ENCODE measurements at places on chromosomes 2 and 18.

- no peak for DNase-seq
Measured at GRCh38 chr2:192357217-192357616, 162.5 kb upstream of the TMEFF2 start.

- DNase-seq = no peak
Measured at GRCh38 chr2:237956402-237956736, 10.4 kb upstream of the UBE2F start.

DNA sequence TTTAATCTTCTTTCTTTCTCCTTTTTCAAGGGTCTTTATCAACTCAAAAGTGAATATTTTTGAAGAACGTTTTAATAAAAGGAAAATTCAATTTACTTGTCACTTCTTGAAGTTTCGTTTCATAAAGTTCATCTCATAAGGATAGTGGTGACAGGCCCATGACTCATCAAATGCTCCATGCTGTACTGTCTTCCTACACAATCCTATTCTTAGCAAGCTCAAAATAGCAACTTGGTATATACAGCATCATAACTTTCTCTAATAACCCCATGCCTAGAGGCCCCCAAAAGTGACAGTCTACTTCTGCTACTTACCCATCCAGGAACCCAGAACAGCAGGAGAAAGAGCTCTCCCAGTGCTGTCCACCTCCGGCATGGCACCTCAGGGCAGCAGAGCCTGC is 7.7 kb downstream of the FBXO15 start:
- DNase-seq = no peak

DNA sequence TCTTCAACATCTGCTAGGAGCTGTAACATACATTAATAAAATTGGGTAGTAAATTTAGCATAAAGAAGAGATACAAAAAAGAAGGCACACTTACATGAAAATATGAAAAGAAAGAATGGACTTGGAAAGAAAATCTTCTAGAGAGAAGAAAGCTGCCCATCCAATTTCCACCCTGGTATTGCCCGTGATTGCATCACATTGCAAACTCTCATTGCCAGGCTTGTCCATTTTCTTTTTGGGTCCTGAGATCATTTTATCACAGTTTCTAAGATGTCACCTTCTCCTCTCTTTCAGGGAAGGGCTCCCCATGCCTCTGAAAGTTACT is 321.5 kb downstream of the RND3 start:
- no peak for DNase-seq

GRCh38 chr18:67428158-67428557 is 88.4 kb downstream of the DSEL start:
- no peak for DNase-seq

DNA sequence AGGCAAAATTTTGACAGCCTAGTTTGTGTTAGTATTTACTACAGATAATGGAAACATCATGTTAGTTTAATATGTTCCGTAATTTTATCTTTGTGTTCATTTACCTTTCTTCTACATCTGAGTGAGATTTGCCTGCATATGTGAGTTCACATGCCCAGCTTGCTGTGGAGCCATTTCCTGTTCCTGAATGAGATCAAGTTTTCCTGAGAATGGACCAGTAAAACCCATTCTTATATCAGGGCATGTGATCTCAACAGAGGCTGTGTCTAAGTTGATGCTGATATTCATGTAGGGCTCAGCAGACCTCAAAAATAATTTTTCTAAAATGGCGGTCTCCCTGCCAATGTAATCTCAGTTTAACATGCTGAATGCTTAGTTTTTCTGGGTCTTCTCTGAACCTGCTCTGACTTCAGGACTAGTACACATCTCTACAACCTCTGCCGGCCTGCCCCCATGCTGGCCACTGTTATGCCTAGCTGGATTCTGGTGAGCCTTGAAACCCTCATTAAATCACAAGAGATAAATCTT is 1.0 kb downstream of the IL1A start:
- DNase-seq = no peak

DNA sequence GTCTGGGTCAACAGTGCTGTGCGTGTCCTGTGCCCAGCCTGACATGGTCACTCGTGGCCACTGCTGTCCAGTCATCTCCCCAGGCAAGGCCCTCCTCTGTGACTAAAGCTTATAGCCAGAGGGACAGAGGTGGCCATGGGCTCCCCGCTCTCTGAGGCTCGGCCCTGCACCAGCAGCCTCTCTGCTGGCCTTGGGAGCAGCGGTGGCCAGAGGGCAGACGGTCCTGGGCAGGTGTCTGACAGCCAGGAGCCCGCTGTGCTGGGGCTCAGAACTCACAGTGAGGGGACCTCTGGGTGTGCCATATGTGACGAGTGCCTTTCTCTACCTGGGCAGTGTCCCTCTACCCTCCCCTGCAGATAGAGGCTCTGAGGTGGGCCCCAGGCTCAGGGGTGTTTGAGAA is 98.7 kb downstream of the FAM210A start:
- DNase-seq = no peak

- DNase-seq = peak; percentile 32
Measured at GRCh38 chr2:188495969-188496431, 204.3 kb downstream of the GULP1 start.

- no peak for DNase-seq
Measured at GRCh38 chr2:42930025-42930581, 137.7 kb upstream of the HAAO start.

- no peak for DNase-seq
Measured at GRCh38 chr2:59925321-59925720, 628.1 kb downstream of the BCL11A start.

Measured in GM04504 (cell line).